Stimulated activated CD4-positive, alpha-beta T cell treated with anti-CD3 and anti-CD28 coated beads, TNF-alpha, amount 100 ng/mL, for 1 hour (primary cell): ENCODE measurements at places on chromosomes 13 and 19.

- DNase-seq = no peak
These were observed 14.0 kb downstream of the CD70 start for GRCh38 chr19:6576869-6577475.

DNA sequence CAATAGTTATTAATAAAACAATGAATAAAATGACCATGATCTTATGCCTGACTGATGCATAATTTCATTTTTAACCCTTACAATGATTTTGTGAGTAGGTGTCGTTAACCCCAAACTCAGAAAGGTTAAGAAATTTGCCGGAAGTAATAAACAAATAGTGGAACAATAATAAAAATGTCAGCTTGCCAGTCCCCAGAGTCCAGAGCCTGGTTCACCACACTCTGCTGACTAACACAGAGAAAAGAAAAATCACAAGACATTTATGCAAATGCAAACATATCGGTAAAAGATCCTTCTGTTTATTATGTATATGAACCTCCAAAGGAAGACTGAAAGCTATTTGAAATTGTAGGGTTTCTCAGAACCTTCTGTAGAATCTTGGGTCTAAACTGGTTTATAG, 563.7 kb downstream of the EFNB2 start:
- no peak for DNase-seq

DNA sequence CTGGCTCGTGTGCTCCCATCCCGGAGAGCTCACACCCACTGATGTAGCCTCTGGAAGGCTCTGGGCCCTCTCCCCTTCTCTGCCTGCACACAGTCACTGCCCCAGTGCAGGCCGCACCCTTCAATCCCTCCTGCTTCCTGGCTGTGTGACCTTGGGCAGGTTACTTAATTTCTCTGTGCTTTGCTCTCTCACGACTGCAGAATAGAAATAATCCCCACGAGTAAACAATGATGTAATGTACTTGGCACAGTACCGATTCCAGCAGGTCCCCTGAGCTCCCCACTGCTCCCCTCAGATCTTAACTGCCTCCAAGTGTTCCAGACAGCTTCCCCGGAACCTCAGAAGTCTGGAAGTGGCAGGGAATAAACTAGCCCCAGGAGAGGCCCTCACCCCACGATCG, 16.1 kb downstream of the LIG1 start:
- no peak for DNase-seq

- no peak for DNase-seq
These were observed 1.0 kb downstream of the PDX1 start for GRCh38 chr13:27920677-27921420.

GRCh38 chr13:84983321-84983720, 815.9 kb downstream of the SLITRK6 start:
- DNase-seq = no peak

GRCh38 chr13:81874253-81874652, 1533.3 kb upstream of the SPRY2 start:
- DNase-seq = no peak

DNA sequence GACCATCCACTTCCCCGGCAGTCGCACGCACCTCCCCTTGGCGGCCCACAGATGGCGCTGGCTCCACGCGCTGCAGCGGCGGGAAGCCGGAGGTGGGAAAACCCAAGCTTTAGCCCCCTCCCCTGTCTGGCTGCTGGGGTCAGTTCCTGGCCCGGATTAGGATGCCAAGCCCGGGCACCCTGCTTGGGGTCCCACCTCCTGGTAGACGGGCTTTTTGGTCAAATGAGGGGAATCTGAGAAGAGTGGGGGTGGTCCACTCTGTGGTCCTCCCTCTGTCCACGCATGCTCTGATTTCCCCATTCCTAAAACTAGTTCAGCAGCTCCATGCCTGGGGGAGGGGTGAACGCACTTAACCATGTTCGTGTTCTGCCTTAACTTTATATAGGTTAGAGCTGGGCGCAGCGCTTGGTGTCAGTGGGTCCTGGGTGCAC, 8.1 kb upstream of the ADGRE2 start:
- DNase-seq = no peak

GRCh38 chr19:56710437-56710836, 38.9 kb upstream of the ZNF835 start:
- DNase-seq = no peak
